Uterus (tissue), 4 donors: ENCODE measurements at places on chromosomes 4 and X. TPM values are rescaled to one million over a fixed set of nuclear protein-coding genes. Genes with fewer than 3 reads are reported as not detected.
A peak's percentile ranks its signal among the peaks of the same experiment; 100 is the strongest.

- no peaks in the 10 kb centered on the region for H3K27me3 ChIP-seq
- no peaks in the 10 kb centered on the region for H3K36me3 ChIP-seq
- DNase-seq = no peak
Observed at GRCh38 chr4:22595684-22596083, 79.8 kb upstream of the ADGRA3 start.

DNA sequence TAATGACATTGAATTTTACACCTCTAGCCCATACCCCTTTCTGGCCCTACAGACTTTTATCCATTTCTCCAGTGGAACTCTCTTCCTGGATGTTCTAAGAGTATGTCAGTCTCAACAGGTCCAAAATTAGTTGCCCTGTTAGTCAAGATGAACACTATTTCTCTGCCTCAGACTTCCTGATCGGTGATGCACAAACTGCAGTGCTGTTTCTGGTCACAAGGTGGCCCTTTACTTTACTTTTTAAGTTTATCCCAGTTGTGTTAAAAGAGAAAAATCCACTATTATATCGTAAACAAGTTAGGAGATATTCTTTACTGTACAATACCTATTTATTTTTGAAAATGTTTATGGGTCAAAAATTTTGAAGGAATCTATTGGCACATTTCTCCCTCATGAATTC lies 13.1 kb downstream of the TCEAL7 start:
- H3K27ac ChIP-seq = no peak overlapping the region
- no peaks in the 10 kb centered on the region for H3K4me1 ChIP-seq
- H3K36me3 ChIP-seq = no peaks in the 10 kb centered on the region
- peak; percentile 48 for DNase-seq
- no peak overlapping the region for H3K4me3 ChIP-seq

DNA sequence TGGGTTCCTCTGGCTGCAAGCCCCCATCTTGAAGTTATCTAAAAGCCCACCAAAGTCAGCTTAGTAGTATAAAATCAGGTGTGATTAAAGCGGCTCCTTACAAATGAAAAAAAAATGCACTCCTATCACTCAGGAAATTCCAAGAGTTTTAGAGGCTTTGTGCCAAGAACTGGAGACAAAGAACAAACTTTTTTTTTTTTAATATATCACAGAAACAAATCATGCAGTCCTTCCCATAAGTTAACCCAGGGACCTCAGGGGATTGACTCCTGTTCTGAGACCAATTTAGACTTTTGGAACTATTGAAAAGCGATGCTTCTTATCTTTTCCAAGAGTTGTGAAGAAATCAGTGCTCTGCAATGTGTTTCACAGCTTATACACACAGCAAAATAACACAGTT lies 53.6 kb downstream of the HHIP start:
- no peaks in the 10 kb centered on the region for H3K27me3 ChIP-seq
- H3K27ac ChIP-seq = no peak overlapping the region
- H3K4me3 ChIP-seq = no peak overlapping the region

DNA sequence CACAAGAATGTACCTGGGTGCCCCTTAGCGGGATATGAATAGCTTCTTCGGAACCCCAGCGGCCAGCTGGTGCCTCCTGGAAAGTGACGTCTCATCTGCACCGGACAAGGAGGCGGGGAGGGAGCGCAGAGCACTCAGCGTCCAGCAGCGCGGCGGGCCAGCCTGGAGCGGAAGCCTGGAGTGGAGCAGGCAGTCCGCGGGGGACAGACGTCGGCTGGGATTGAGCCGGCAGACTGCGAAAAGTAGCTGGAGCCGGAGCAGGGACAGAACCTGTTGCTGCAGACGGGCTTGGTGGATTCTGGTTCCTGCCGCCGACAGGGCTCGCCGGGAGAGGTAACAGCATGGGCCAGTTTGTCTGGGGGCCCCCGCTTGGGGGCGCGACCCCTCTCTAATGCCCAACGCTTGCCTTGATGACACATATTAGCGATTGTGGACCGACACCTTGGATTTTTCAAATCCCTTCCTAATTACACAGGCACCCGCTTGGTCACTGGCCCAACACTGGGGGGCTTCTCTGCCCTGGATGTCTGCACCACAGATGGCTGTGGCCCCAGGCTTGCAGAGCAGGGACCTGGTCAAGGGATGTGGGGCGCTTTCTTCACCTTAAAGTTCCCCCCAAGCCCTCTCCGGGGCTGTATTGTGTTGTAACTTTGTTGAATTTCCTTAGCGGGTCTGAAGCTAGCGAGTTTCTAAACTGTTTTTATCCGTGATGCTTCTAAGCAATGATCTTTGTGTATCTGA lies at the start of gene NPFFR2:
NPFFR2 (plus strand) TSS at position 133 of the 741 bp plus-strand sequence. CDS start 96,592 bp downstream, outside the sequence.
- H3K4me1 ChIP-seq = no peaks in the 10 kb centered on the region
- no peak for DNase-seq
- H3K27me3 ChIP-seq = no peaks in the 10 kb centered on the region
- no peak within 1 kb of the TSS for H3K4me3 ChIP-seq
- H3K27ac ChIP-seq = no peak within 1 kb of the TSS

The NUDT10 gene
- total RNA-seq = 3.8 TPM
